ENCODE measurements at places on chromosomes 4 and X.

- no peak for DNase-seq
These were observed 1.1 kb upstream of the NSG1 start for GRCh38 chr4:4385729-4386295.

- DNase-seq: no peak
These were observed 468 bp downstream of the GLA start for GRCh38 chrX:101407167-101407747.

DNA sequence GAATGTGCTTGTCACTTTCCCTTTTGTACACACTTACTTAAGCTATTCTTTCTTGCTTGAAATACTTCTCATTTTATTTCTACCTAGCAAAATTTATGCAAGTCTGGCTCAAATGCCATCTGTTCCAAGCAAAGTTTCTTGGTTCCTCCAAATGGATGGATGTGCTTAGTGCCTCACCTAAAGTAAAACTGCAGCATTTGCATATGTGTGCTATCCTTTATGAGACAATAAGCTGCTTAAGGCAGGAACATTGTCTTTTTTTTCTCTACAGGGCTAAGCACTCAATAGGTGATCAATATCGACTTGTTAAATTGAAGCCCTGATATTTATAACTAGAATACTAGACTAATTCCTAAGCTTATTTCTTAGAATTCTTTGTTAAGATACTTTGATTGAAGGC, 136.8 kb downstream of the CYLC1 start:
- no peak for DNase-seq

DNA sequence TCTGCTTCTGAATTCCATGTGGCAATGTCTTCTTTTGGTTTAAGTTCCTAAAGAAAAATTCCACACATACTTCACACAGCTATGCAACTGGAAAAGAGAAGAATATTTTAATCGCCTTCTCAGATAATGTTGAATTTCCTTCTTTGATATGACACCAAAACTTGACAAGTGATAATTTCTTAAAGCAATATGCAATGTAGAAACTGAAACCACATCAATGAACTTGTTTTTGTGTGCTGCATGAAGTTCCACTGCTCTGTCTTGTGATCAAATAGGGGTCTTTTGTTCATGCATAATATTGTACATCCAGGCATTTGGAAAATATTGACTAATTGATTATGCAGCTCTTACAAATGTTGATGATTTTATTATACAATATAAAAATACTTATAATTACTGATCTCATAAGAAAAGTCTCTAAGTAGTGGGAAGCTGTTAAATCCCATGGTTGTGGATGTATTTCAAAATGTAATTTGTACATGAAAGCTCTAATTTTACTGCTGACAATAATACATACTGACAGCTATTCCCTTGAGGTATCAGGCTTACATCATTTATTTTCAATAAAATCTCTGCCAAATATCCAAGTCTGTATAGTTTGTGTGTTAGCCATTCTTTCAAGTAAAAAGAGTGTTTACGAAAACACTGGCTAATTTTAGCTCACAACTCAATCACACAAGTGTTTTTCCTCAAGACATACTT, 56.5 kb downstream of the AGA start:
- DNase-seq: no peak

- DNase-seq: no peak
These were observed 442.0 kb upstream of the ADGRL3 start for GRCh38 chr4:60757986-60758680.

DNA sequence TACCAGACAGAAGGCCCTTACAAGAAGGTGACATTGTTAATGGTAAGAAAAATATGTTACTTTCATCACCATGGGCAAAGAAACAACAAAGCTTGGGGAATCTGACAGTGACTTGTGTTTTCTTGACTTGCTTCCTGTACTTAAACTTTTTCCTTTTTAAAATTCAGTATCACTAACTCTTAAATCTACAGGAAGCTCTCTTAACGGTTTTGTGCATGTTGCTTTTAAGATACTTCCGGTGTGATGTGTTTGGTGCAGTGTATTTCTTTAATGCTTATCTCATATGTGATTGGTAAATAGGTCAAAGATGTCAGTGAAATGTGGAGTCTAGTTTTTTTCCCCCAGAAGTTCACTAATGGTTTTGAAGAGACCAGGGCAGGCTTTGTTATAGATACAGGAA, 45.2 kb downstream of the ADH5 start:
- DNase-seq: peak; percentile 61
